Stimulated activated CD8-positive, alpha-beta memory T cell treated with anti-CD3 and anti-CD28 coated beads, Interleukin-12 subunit alpha, Interleukin-12 subunit beta, amount 100 ng/mL, for 4 hours (primary cell): ENCODE measurements at places on chromosomes 4 and X.

GRCh38 chrX:34809096-34809495 lies 133.5 kb upstream of the FAM47B start:
- DNase-seq: no peak

DNA sequence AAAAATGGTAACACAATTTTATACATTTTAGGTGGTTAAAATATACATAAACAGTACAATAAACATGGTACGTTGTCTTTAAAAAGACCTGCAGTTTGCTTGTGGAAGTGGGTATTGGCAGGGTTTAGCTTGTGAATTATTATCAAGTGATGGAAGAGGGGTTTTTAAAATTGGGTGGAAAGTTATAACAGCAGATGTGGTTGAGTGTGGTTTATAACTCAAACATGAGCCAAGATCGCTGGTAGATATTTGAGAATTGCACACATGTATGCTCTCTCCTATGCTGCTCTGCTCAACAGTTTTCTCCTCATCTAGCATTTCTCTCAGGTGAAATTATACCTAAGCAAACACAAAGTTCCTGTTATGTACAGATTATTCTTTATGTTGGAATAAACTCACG lies 14.0 kb downstream of the EPGN start:
- DNase-seq: no peak

DNA sequence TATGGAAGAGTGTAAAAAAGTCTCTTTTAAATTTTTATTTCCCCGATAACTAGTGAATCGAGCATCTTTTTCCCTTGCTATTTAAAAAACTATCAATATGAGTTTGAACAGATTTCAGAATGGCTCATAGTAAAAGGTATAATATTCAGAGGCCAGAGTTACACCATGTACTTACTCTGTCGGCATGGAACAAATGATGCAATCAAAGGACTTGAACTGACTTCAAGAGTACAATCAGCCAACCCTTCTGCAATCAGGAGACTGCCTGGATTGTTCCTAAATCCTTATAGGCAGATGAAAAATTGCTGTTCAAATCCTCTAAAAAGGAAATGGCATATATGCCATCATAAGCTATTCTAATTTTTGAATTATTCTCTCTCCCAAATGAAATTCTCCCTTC lies 273.3 kb downstream of the SH2D1A start:
- no peak for DNase-seq

DNA sequence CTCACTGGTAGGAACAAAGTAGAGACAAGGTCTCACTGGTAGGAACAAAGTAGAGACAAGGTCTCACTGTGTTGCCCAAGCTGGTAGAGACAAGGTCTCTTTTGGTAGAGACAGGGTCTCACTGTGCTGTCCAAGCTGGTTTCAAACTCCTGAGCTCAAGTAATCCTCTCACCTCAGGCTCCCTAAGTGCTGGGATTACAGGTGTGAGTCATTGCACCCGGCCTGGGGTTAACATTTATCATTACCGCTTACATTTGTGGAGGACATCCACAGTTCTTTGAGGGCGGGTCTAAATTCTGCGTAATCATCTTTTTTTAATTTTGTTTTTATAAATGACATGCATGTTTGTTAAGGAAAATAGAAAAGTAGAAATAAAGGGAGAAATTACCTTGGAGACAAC lies 12.0 kb downstream of the RAB33B start:
- no peak for DNase-seq

DNA sequence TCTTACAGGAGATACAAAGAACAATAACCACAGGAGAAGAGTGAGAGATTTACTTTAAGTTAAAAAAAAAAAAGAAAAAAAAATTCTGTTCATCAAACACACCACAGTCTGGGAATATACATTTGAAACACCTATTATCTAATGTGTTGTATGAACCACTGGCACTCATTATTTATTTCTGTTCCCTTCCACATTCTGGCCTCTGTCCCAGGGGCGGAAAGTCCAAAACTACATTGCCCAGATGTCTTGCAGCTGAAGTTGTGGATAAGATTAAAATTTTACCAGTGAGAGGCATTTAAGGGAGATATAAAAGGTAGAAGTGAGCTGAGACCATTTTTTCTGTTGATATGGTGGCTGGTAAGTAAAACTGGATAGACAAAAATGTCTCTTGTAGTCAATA lies 56.2 kb downstream of the SCLT1 start:
- DNase-seq: no peak

DNA sequence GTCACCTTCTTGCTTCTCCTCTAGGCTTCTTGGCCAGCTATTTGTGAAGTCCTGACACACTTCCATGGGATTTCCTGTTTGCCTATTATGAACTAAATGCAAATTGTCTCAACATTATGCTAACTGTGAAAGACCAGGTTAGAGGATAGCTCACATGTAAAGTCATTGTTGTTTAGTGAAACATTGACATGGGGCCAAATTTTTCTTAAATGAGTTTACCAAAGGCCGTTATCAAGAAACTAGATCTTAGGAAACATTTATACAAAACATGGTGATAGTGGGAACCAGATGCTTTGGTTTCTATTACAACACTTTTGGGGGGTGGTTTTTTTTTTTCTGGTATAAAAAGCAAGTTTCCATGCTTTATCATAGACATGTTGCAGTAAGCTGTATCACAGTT lies 466.8 kb upstream of the FAM241A start:
- DNase-seq: no peak

GRCh38 chr4:94477227-94477626 lies 25.5 kb downstream of the PDLIM5 start:
- no peak for DNase-seq

GRCh38 chrX:50707955-50708699 lies 105.9 kb downstream of the SHROOM4 start:
- DNase-seq: no peak

DNA sequence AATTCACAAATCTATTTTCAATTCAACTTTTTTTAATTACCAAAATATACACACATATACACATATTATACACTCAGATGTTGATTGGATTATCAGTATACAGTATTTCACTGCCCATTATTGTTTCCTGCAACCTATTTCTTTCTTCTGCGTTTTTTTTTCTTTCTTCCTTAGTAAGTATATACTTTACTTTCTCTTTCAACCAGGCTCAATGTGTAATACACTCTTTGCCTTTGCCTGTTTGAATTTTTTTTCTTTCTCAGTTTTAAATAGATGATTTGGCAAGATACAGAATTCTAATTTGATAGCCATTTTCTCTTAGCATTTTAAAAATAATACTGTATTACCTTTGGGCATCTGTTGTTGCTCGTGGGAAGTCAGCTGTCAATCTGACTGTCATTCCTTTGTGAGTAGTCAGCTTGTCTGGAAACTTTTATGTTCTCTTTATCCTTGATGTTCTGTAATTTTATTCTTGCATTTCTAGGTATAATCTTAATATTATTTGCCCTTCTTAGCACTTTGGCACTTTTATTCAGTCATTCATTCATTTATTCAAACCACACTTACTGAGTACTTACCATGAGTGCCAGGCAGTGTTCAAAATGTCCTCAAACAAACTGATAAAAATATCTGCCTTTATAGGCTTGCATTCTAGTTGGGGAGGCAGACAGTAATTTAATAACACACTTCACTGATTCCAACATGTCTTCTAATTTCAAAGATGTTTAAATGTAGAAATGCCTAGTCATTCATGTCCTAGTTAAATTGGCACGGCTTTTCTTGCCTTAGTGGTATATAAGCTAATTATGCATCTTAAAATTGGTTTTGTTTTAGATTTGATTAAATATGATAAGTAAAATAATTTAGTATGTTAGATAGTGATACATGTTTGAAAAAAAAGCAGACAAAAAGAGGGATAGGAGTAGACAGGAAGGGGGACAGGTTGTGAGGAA lies 3.7 kb downstream of the USP38 start:
- no peak for DNase-seq

GRCh38 chr4:135207531-135207930 lies 1005.9 kb upstream of the PABPC4L start:
- no peak for DNase-seq

DNA sequence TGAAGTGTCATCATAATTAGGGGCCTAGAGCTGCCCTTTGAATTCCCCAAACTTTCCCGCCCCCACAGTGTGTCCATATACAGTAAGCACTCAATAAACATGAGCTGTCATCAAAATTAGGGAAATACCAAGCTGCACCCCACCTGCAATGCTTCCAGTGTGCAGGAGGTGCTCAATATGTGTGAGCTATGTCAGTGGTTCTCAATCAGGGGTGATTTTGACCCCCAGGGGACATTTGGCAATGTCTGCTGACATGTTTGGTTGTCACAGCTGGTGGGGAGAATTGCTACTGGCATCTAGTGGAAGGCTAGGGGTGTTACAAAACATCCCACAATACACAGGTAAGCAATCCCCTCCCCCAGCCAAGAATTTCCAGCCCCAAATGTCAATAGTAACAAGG lies 748 bp downstream of the CFP start:
- DNase-seq: no peak

DNA sequence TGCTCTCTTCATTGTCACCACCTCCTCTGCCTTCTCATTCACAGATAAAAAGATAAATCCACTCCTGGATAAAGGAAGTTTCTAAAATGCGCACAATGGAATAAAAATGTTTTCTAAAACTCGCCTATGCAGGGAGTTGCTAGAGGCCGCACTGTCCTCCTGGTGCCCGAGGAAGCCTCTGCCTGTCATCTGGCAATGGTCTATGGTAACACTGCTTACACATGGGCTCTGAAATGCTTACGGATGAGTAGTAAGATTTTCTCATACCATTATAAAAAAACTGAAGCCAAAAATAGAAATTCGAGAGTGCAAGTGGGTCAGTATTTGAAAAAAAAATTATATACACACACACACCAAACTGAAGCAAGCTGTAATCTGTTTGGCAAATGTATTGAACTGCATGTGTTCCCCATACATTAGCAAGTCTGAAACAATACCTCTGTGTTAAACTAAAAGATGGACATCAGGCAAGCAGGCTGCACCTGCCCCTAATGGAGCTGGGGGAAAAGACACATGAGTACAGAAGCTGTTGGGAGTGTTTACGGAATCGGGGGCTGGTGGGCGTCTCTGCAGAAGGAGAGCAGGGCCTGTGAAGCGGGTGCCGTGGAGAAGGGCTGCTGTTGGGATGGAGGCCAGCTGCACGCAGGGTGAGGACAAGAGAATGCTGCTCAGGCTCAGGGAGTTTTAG lies 103.3 kb upstream of the FAT1 start:
- no peak for DNase-seq

DNA sequence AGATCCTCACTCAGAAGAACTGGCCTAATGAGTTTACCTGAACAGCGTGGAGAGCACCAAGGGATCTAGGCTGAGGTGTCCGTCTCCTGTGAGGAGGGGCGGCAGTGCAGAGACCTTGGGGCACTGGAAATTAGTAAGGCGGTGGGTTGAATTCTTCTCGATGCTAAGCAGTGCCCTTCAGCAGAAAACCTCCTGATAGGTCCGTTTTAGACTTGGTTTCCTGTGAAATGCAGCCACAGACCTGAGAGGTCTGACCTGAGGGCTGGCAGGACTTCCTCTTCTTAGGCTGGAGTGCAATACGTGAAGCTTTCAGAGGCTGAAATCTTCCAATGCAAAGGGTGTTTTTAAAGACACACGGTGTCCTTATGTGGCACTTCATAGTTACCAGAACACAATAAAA lies at the start of gene CLNK:
Gene CLNK (minus strand): TSS at position 138 of the 400 bp plus-strand sequence. CDS start 16,899 bp downstream, outside the sequence.
- DNase-seq: no peak

DNA sequence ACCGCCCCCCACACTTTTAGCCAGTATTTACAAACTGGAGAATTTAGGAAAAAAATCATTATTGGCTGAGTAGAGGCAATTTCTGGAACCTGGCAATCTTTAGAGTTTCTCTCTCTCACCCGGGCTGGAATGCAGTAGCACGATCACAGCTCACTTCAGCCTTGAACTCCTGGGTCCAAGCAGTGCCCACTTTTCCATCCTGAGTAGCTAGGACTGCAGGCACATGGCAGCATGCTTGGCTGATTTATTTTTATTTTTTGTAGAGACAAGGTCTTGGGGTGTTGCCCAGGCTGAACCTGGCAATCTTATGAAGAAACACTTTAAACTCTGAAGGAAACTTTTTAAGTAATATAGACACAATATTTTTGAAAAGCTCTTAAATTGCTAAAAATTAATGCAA lies 120.1 kb downstream of the AFF1 start:
- DNase-seq: no peak

- DNase-seq: peak; percentile 75
These were observed 488 bp downstream of the SLC25A5 start for GRCh38 chrX:119468551-119469312.

GRCh38 chr4:151218343-151218742 lies 58.6 kb upstream of the PRSS48 start:
- DNase-seq: no peak

DNA sequence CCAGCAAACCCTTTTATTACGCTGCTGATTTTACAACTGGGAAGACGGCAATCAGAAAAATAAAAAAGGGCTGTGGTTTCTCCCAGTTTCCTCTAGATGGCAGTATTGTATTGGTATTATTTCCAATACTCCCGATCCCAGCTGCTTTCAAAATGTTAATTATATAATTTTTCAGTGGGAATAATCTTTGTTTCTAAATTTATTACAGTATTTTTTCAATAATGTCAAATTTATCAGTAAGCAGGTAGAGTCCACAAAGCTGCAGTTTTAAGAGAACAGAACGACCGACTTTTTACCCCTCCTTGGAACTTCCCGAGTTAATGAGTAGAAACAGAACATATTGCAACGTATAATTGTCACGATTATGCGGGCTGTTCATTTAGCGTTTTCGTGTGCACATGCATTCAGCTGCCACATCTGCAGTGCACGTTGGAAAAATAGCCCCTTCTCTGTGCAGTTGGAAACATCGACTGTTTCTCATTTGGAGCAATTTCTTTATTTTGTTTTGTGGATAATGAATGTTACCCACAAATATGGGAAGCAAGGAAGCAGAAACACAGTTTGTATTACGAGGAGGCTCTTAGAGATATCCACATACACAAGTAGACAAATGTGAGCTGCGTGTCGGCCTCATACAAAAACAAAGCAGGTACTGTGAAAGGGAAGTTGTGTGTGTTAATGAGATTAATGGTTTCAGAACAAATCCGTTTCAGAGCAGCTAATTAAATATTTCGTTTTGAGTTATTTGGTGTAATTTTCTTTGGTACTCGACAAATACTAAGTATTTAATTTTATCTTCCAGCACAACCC lies 188.0 kb downstream of the STIM2 start:
- no peak for DNase-seq

DNA sequence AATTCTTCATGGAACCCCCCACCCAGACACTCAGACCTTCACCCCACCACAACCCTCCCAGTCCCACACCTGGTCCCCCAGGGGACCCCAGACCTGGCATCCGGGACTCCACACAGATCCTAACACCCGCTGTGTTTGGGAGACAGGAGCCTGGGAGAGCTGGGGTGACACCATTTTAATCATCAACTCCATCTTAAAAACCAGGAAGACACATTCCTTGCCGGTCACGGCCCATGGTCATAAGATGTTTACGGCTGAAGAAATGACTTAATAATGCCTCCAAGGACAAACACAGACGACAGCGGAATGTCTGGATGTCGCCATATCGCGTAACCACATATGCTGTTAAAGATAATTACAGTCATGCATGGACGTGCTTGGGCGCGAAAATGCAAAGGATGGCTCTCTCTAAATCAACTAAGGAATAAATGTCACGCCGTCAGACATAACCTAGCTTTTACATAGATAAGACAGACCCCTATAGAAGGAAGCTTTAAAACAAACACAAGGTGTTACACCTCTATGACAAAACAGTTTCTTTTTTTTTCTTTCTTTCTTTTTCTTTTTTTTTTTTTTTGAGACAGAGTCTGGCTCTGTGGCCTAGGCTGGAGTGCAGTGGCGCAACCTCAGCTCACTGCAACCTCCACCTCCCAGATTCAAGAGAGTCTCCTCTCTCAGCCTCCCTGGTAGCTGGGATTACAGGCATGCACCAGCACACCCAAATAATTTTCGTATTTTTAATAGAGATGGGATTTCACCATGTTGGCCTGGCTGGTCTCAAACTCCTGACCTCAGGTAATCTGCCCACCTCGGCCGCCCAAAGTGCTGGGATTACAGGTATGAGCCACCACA lies 2.1 kb upstream of the DHRSX start:
- DNase-seq: no peak
